Progenitor cell of endocrine pancreas (in vitro differentiated cells): ENCODE measurements at places on chromosomes 5 and 9.

DNA sequence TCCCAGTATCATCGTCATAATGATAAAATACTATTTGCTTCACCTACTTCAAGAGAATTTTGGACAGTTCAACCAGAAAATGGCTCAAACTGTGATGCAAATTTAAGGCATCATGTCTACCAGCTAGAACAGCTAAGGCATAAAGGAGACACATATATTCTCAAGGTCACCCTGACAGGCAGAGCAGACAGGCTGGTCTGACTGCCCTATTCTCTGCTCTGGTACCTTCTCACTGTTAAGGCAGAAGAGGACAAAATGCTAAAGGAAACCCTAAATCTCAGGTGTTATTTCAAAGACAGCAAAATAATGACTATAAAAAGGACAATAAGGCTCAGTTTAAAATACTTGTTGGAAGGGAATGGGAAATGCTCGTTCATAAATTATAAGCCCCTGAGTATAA, 87.2 kb downstream of the MRPS27 start:
- no peak for DNase-seq

- no peak for DNase-seq
These were observed 33.3 kb upstream of the RORB start for GRCh38 chr9:74463825-74464224.

DNA sequence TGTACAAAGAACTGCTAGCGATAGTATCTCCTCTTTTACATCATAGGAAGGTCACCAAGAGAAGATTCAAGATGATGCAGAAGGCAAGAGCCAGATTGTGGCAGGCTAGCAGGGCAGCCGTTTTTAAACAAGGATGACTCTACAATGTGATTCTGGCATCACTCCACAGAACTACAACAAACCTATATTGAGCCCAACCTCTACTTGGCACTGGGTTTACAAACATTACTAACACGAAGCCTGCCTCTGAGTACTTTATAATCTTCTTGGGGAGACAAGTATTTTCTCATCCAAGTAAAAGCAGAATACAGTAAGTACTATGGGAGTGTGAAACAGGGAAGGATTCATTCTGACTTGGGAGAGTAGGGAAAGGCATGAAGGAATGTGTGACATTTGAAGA, 448.6 kb downstream of the ZNF608 start:
- no peak for DNase-seq

GRCh38 chr5:170126626-170127025, 20.9 kb downstream of the FOXI1 start:
- no peak for DNase-seq

GRCh38 chr9:130835441-130836298, 616 bp downstream of the ABL1 start:
- no peak for DNase-seq

- DNase-seq: no peak
These were observed 778 bp downstream of the FRRS1L start for GRCh38 chr9:109166171-109166770.
